Stimulated activated CD4-positive, alpha-beta T cell treated with anti-CD3 and anti-CD28 coated beads, Interleukin-1b, Interleukin-23, amount 100 ng/mL, for 4 hours (primary cell): ENCODE measurements at places on chromosomes 5 and 9.

DNA sequence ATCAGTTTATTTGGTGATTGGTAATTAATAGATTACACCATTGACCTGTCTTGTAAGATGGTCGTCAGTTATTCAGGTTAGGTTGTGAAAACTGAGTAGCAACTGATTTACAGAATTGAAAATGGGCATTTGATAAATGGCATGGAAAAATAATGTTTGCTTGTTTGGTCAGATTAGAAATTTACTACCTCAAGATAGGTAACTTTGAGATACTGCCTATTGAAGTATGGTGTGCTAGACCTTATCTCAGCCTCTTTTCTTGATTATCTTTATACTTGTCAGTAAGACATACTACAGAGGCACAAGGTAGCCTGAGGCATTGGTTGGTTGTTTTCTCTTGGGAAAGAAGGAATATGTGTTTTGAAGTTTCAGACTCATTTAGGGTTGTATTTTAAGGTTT, 174.5 kb downstream of the XRCC4 start:
- DNase-seq: no peak

DNA sequence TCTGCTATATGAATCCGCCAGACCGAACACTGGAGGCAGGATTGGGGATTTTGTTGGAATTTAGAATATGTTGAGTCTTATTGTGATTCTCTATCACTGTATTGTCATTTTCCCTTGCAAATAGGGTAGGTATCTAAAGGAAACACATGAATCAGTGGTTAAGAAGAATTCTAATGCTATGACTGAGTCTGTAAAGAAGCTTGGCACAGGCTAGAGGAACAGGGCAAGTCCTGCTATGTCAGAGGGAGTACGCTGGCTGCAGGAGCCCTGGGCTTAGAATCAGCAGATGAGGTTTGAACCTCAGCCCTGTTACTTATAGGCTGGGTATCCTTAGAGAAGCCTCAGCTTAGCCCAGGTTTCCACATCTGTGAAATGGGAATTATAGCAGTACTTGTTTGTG, 198.1 kb downstream of the NR3C1 start:
- DNase-seq: no peak

DNA sequence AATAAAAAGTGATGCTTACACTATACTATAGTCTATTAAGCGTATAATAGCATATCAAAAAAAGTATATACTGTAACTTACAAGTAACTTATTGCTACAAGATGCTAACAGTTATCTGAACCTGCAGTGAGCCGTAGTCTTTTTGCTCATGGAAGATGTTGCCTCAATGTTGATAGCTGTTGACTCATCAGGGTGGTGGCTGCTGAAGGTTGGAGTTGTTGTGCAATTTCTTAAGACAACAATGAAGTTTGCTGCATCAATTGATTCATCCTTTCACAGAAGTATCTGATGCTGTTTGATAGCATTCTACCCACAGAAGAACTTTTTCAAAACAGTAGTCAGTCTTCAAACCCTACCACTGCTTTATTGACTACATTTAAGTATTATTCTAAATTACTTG, 7.8 kb upstream of the C9orf40 start:
- DNase-seq: no peak

DNA sequence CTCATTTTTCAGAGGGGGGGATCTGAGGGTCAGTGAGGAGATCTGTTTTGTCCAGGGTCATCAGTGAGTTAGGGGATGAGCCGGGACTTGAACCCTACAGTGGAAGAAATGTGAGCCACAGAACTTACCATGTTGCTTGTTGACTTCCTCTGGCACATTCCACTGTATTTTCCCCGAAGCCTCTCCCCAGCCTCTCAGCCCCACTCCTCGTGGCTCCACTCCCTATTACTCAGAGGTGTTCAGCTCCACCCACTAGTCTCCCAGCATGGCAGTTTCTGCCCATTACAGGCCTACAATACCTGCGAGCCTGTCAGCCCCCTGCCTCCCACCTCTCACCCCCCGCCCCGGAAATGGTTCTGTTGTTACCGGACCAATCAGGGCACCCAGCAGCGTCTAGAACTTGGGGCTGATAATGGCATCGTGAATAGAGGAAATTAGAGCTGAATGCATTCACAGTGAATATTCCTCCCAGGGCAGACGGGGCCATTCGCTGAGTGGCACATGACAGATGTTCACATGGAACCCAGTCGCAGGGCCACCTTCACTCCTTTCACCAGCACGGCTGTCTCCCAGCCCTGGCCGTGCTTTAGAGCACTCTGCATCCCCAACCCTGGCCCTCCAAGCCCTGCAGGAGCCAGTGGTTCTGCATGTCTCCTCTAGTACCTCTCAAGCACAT, 81.6 kb downstream of the KCNIP1 start:
- no peak for DNase-seq

DNA sequence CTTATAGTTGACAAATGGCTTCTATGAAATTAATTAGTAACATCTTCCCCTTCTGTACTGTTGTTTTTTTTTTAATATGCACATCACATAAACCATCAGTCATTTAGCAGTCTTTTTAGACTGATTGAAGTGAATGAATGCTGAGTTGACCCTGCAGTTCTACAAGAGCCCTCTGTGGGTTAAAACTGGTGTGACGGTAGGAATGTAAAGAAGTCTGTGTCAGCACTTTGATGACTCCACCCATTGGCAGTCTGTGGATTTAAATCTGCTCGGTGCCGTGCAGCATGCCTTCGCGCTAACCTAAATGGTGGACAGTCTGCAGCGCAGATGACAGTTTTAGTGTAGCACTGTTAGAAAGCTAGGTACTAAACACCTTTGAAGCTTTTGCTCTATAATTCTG, 3.1 kb downstream of the GTF3C4 start:
- DNase-seq: no peak

DNA sequence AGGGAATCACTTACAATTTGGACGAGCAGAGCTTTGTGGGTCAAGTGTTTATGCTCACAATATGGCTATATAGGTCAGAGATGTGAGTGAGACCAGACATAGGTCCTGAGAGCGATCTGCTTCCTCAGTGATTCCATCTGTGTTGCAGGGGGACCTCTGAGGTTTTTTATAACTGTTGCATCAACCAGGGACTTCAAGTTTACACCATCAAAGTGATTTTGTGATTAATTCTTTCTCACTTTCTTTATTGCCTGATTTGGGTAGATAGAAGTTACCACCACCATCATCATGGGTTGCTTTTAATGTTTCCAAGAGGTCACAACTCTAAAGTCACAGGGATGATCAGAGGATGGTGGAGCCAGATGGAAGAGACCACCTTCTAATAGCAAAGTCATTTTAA, 7.0 kb upstream of the MTAP start:
- no peak for DNase-seq

DNA sequence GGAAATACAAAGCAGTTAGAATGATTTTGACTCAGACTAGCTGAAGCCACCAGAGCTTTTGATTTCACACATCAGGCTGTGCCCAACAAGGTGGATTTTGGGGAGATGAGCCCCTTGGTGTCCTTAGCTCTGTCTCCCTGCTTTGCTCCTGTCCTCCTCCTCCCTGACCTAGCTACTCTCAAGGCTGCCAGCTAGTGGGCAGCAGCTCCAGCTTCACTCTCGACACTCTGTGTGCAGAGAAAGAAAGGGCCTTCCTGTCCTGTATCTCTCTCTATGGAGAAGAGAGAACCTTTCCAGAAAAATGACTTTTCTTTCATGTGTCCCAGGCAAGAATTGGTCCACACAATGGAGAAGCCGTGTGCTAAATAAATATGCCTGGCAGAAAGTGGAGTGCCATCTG, 446.2 kb downstream of the SEMA5A start:
- no peak for DNase-seq

DNA sequence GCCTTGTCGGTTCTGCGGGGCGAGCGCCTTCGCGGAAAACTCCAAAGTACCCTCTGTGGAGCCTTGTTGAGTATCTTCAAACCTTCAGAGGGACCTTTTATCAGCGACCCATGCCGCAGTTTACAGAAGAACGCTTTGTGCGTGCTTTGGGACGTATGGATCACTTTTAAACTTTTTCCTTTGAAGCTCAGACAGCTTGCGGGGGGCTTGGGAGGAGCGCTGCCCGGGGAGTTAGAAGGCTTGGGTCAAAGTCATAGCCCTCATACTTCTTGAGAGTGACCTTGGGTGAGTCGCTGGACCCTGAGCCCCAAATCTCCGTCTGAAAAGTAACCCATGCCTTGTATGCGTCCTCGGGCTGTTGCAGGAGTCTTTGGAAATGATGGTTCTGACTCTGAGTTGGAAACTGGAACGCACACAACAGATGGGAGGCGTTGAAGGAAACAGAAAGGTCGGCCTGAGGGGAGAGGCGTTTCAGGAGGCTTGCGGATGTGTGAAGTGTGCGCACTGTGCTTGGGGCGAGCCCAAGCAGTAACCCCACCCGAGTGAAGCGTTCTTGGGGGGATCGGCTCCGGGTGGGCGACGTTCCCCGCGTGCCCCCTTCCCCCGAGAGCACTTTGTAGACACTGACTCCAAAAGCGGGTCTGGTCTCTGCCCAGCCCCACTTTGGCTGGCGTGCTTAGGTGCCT, 661 bp upstream of the SLC25A51 start:
- DNase-seq: no peak

DNA sequence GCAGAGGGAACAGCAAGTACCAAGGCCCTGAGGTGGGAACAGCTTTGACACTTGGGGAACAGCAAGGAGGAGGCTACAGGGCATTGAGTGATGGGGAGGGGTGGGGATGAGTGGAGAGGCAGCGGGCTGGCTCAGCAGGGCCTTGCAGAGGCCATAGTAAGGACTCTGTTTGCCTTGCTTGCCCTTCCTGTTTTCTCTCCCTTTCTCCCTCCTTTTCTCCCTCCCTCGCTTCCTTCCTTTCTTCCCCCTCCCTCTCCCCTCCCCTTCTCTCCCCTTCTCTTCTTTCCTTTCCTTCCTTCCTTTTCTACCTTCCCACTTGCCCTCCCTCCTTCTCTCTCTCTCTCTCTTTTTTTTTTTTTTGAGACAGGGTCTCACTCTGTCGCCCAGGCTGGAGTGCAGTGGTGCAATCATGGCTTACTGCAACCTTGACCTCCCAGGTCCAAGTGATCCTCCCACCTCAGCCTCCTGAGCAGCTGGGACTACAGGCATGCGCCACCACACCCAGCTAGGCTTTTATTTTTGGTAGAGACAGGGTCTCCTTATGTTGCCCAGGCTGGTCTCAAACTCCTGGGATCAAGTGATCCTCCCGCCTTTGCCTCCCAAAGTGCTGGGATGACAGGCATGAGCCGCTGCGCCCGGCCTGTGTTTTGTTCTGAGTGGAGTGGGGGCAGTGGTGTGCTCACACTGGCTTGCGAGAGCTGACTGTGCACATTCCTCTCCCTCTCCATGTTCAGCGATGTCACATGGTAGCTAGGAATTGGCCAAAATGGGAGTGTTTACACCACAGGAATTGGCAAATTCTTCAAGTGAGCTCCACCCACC, 17.1 kb downstream of the IER5L start:
- DNase-seq: no peak

DNA sequence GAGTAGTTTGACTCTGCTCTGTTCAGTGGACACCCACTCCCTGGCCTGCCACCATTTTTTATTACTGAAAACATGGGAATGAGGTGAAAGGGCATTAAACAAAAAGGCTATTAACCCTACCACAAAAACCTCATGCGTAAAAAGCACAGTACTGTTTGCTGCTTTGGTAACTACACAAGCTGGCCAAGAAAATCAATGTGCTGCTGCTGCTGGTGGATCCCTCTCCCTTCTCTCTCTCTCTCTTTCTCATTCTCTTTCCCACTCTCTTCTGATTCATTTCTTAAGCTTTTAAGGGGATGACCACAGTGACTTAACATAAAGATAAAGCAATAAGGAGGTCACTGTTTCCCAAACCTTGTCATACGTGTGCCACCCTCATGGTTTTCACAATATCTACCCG, 183.2 kb upstream of the TBC1D2 start:
- no peak for DNase-seq

- no peak for DNase-seq
These were observed 88.3 kb downstream of the PIK3R1 start for GRCh38 chr5:68303754-68304420.

- DNase-seq: no peak
These were observed 486.3 kb upstream of the ZNF462 start for GRCh38 chr9:106376689-106377088.

DNA sequence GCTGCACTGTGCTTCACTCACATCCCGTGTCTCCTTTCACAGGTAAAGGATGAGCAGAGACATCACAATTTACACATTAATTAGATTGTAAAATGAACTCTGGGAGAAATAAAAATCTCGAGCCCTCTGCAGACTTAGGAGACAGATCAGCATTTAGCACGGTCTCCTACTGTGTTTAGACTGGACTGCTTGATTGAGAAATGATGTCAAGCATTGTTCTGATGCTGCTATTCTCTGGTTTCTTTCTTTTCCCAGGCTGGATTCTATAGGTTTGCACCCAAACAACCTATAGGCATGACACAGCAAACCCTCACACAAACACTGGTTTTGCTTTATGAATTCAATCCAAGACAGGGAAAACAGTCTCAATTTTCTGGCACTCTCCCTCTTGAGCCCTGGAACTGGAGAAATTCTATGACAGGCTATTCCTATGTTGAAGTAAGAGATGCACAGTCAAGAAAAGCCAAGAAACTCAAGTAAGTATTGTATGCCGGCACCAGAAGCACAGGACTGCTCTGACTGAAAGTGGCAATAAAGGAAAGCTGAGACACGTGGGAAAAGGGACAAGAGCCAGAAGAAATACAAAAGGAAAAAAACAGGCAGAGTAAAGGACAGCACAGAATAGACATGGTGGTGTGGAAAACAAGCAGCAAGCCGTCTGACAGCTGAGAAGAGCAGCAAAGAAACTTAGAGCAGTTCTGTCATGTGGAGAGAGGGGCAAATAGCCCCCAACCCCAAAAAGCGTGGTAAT, 24.8 kb upstream of the ERAP2 start:
- no peak for DNase-seq

DNA sequence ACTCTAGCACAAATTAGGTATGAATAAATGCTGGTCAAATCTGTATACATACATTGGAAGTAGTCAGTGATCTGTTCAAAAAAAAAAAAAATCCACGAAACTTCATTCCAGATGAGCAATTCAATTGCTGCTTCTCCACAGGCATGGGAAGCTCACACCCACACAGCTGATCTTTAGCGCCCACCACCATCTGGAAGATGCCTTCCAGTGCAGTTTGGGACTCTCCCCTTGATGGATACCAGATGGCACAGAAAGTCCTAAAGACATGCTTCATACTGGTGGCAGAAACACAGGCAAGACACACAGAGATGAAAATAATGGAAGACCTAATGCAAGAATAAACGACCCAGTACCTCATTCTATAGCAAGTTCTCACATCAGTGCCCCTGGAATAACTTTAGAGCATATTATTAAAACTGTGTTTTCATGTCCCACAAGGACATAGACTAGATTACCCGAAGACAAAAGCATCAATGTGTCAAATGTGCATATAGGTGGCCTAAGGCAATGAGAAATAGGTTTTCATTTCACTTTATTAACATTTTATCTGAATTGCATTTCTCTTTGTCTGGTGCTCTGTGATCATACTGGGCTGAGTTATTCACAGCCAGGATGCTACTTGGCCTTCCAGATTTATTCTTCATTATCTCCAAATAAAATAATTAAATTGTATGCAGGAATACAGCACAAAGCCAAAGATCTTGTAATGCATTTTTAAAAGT, 135.4 kb upstream of the TAS2R1 start:
- no peak for DNase-seq
